ENCODE measurements at places on chromosomes 3 and 15.

GRCh38 chr15:77564341-77564740 is 68.4 kb downstream of the LINGO1 start:
- DNase-seq, result no peak

- DNase-seq, result no peak
Observed at GRCh38 chr3:141610939-141611338, 124.1 kb downstream of the RASA2 start.

GRCh38 chr3:82044930-82045705 is 283.7 kb upstream of the GBE1 start:
- no peak for DNase-seq

GRCh38 chr15:92336419-92336987 is 57.2 kb upstream of the ST8SIA2 start:
- DNase-seq, result no peak

DNA sequence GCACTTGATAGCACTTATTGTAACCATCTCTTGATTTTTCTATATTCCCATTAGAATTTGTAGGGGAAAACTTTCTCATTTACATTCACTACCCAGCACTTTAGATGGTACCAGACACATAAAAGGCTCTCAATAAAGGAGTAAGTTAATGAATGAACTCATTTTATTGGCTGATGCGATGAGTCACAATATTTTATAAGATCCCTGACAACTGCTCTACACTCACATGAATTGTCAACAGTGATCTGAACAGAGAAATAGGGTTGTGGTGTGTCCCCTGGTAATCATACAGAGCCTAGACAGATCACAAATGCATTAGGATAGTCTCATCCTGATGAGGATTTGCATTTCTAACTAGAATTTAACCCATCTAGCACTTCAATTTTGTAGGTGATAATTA is 567.6 kb upstream of the ARPP21 start:
- DNase-seq, result no peak

DNA sequence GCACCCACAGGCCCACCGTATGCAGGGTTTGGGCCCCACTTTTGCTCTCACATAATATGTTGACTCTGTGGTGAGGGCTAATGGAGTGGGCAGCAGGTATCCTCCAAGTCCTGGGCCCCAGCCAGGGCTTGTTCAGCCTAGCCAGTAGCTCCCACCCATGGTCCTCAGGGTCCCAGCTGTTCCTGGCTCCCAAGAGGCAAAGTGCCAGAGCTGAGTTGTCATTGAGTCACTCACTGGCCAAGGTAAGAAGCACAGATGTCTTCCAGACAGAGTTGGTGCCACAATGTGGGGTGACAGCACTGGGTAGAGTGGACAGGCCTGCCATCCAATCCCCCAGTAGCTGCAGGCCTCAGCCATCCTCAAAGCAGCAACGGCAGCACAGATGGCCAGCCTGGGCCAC is 4.3 kb downstream of the SHF start:
- DNase-seq, result no peak

DNA sequence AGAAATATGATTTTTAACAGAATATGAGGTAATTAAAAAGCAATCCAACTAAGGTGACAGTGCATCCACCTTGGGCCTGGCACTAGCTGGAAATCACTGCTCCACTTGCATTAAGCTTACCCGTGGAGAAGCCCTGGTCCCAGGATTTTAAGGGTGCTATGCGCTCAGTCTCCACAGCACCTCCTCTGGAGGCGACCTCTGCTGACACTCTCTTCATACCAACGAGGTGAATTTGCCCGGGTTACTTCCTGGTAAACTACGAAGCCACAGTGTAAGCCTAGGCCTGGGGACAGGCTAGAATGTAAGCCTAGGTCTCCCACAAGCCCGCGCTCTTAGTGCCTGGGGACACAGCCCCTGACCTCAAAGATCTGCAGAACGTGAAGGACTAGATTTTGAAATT is 793 bp downstream of the APOD start:
- no peak for DNase-seq

DNA sequence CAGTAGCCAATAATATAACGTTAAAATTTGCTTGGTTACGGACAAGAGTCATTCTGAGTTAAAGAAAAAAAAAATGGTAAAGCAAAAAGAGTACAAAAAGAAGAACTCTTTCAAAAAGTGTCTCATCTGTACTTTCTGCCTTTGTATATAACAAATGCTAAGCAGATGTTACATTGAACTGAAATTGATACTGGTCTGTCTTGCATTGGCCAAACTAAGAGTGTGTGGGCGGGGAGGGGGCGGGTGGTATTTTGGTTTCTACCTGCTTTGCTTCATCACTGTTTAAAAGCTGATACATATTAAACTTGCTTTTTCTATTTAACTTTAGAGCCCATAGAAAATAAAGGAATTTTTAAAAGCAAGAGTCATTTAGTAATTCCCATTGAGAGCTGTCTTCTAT is 215.0 kb upstream of the THBS1 start:
- DNase-seq, result no peak

- DNase-seq, result no peak
Observed at GRCh38 chr3:123292321-123293310, 90.9 kb downstream of the SEC22A start.

GRCh38 chr3:130677343-130677742 is 69.3 kb downstream of the PIK3R4 start:
- no peak for DNase-seq

DNA sequence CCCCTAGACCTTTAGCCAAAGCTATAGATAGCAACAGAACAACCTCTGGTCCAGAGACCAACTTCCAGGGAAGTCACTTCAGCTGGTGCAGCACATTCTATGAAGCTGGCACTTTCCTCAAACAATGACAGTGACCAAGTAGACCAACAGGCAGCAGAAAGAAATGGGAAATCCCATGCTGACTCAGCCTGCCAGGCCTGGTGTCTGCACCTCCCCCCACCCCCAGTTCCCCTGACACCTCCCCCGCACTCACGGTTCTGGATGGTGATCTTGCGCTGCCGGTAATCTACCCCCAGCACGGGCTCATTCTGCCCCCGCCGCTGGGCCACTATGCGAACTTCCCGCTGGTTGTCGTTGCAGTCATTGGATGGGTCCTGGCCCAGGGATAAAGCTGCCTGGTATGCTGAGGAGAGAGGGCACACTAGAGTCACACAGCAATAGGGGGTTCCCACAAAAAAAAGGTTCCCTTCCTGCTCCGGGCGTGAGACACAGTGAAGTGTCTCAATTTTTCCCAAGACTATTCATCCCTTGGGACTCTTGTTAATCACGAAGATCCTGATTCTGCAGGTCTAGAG is 17.0 kb downstream of the ILDR1 start:
- no peak for DNase-seq

DNA sequence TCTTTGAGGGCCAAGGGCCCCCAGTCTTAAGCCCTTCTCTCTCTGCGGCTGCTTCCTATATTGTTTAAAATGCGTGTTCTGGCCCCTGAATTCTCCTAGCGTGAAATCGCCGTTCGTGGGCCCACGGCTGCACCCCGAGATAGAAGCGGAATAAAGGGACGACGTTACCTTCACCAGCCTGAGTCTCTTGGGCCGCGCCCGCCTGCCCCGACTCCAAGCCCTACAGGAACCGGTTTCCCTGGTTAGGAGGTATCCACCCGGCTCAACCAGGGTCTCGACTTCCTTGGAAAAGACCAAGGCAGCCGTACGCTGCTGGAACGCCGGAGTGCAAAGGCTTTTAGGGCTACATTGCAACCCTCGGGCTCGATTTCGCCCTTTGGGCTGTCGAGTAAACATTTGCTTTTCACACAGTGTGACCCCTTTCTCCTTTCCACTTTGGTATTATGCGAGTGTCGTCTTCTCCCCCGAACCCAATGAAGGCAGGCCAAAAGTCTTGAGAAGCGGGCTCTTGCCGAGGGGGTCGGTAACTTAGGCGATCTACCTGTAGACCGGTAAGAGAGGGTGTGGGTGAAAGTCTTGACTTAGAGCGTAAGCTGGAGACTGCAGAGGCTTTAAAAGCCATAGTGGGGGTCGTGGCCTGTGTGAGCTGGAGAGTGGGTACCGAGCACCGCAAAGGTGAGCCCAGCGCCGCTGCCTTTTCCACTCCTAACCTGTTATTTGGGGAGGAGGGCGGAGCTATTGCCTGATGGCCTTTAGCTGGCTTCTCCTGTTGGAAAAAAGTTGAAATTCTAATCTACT is 2.0 kb downstream of the TRIM71 start:
- no peak for DNase-seq

- DNase-seq, result no peak
Observed at GRCh38 chr3:154428286-154429206, 1.4 kb downstream of the GPR149 start.

GRCh38 chr3:161096771-161097367 is 8.3 kb downstream of the B3GALNT1 start:
- DNase-seq, result no peak

GRCh38 chr15:70243686-70244540 is 146.2 kb upstream of the TLE3 start:
- DNase-seq, result no peak

- no peak for DNase-seq
Observed at GRCh38 chr15:87633525-87633924, 623.0 kb downstream of the NTRK3 start.

GRCh38 chr15:39580485-39581241 is at the start of gene THBS1:
Gene THBS1, plus strand, starts transcription at chr15:39581079. Its CDS starts 779 bp downstream, at chr15:39581858.
- DNase-seq, result no peak

DNA sequence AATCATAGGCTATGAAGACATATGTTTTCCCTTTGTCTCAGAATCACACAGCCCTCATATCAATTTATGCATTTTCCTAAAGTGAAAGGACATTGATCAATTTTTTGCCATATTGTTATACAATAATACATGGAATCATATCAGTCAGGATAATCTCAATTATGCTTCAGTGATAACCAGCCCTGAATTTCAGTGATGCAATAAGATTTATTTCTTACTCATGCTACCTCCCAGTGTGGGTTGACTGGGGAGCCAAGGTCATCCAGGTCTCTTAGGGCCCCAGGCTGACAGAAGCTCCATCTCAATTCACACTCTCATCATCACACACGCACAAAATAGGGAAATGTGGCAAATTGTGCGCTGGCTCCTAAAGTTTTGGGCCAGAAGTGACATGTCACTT is 44.2 kb upstream of the TNIK start:
- DNase-seq, result no peak

DNA sequence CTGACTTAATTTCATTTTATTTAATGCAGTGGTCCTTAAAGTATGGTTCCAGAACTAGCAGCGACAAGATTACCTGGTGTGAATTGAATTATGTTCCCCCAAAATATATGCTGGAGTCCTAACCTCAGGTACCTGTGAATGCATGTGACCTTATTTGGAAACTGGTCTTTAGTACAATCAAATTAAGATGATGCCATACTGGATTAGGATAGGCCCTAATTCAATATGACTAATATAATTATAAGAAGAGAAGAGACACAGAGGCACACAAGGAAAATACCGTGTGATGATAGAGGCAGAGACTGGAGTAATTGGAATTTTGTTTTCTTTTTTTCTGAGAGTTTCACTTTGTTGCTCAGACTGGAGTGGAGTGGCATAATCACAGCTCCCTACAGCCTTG is 12.6 kb upstream of the SPATA16 start:
- no peak for DNase-seq
